ENCODE measurements at places on chromosomes 3 and 15.

GRCh38 chr3:75781079-75781745 is 4.1 kb downstream of the ZNF717 start:
- DNase-seq = no peak

DNA sequence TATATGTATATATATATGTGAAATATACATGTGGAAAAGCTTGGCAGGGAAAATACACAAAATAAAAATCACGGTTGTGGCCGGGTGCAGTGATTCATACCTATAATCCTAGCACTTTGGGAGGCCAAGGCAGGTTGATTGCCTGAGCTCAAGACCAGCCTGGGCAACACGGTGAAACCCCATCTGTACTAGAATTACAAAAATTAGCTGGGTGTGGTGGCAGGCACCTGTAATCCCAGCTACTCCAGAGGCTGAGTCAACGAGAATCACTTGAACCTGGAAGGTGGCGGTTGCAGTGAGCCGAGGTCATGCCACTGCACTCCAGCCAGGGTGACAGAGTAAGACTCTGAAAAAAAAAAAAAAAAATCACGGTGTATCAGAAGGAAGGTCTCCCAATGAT is 20.8 kb upstream of the ARHGEF3 start:
- DNase-seq = no peak

- DNase-seq = no peak
Observed at GRCh38 chr3:45950686-45951600, 7.7 kb downstream of the CXCR6 start.

- DNase-seq = no peak
Observed at GRCh38 chr15:48891232-48891765, 13.4 kb downstream of the EID1 start.

DNA sequence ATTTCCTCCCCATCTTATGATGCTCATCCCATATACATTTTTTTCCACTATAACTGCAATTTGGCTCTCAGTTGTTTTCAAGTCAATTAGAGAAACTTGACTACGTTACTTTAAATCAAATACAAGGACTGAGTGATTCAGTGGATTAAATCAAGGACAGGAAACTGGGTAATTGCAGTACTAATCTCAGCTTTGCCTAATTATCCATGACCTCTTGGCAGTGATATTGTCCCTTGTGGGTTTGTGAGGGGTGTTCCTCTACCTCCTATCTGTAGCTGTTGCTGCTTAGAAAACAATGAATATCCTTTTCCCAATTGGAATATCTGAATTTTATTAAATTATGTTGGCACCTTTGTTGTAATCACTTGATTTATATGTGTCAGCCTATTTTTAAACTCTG is 79.4 kb downstream of the ZPLD1 start:
- DNase-seq = no peak

GRCh38 chr15:27454281-27455075 is 483.5 kb downstream of the GABRG3 start:
- no peak for DNase-seq

GRCh38 chr15:92527197-92527596 is 128.4 kb downstream of the FAM174B start:
- no peak for DNase-seq

GRCh38 chr3:14463330-14464140 is 61.1 kb downstream of the SLC6A6 start:
- DNase-seq = no peak

- DNase-seq = peak; percentile 57
Observed at GRCh38 chr15:35481992-35482391, 64.0 kb downstream of the DPH6 start.

DNA sequence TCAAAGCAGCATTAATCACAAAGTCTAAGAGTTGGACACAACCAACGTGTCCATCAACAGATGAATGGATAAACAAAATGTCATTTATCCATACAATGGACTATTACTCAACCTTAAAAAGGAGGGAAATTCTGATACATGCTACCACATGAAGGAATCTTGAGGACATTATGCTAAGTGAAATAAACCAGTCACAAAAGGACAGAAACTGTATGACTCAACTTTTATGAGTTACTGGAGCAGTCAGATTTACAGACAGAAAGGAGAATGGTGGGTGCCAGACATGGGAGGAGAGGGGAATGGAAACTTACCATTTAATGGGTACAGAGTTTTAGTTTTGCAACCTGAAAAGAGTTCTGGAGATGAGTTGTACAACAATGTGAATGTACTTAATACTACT is 43.0 kb upstream of the SEC13 start:
- DNase-seq = no peak

DNA sequence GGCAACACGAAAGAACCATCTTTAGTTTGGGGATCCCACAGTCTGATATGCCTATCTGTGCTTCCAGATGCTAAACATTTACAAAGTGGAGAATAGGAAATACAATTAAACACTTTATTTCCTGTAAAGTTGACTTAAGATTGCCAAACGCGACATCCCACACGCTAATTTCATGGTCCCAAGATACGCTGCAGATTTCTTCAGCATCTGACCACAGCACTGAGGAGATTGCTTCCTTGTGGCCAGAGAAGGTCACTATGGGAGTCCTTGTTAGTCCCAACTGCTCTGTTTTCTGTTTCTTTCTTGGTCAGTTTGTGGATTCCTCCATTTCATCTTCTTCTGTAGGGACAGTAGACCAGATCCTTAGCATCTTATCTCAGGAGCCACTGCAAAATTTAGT is 43.3 kb downstream of the ASB7 start:
- DNase-seq = no peak

DNA sequence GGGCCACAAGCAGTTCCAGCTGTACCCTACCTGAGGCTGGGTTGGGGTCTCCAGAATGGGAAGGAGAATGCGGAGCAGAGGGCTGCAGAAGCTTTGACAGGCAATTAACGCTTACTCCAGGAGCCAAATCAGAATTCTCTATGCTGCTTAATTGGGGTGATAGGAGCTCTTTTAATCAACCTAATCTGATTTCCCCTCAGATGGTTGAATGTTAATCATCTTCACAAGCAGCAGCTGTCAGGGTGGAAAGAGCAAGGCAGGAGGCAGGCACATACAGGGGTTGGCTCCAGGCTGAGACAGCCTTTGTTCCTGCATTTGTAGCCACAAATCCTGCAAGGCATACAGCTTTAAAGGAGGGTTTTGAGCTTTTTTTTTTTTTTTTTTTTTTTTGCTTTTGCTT is 2.6 kb downstream of the CILP start:
- DNase-seq = no peak

- no peak for DNase-seq
Observed at GRCh38 chr3:170806676-170807075, 63.3 kb downstream of the RPL22L1 start.

GRCh38 chr3:17233398-17233800 is 348.6 kb downstream of the PLCL2 start:
- peak; percentile 21 for DNase-seq

DNA sequence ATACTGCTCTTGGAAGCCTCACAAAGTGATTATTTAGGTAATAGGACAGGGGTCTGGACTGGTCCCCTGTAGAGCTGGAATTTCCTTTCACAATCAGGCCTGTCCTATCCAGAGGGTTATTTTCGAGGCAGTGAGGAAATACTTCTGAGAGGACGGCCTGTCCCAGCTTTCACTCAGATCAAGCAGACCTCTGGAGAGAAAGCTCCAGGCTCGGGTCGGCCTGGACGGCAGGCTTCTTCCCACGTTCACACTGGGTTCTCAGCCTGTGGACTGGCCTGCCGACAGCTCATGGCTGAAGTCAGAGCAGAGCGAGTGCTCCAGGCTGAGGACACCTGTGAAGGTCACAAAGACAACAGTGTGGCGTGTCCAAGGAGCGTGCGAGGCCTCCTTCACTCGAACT is 405.3 kb downstream of the VPS13C start:
- DNase-seq = no peak

GRCh38 chr3:12246497-12247163 is 42.2 kb upstream of the PPARG start:
- DNase-seq = no peak

DNA sequence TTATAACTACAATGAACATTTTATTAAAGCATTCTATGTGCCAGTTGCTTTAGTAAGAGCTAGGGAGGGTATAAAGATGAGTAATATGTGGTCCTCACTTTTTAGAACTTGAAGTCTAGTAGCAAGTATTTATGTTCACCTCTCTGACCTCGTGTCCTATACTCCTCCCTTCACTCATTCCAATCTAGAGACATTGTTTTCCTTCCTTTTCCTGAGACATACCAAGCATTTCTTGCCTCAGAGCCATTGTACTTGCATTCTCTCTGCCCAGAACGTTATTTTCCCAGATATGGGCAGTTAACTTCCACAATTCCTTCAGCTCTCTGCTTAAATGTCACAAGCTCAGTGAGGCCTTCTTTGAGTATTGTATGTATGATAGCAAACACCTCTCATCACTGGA is 408.6 kb downstream of the PDCD6IP start:
- DNase-seq = no peak

DNA sequence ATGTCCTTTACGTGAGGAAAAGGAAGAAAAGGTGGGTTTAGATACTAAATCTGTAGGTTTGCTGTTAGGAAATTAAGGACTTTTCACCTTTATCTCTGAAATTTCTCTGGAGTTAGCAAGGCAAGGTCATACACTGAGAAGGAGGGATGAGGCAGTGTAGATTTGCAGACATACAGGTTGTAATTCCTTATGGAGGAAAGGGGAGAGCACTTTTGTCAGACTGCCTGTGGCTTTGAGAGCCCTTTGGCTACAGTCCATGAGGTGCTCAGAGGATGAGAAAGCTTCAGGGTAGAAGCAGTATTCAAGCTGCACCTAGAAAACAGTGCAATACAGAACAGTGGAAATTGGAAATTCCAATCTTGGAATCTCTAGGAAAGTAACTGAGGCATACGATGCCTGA is 8.3 kb downstream of the RPL14 start:
- no peak for DNase-seq

DNA sequence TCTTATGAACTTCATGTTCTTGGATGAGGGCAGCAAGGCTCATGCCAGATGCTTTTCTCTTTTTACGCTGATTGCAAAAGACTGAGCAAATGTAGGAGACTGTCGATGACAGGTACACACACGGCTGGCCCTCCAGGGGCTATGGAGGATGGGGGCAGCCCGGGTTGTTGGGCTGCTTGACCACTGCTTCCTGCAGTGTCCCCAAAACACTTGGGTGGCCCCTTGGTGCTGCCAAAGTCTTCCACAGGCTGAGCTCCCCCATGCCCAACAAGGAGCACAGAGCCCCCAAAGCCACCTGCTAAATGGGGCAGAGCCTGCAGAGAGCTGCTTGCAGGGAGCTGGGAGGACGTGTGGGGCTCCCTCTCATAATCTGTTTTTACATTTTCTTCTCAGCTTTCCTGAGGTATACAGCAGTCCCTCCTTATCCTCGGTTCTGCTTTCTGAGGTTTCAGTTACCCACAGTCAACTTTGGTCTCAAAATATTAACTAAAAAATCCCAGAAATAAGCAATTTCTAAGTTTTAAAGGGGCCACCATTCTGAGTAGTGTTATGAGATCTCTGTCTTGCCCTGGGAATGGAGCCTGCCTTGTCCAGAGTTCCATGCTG is 7.3 kb downstream of the PRR23E start:
- DNase-seq = no peak

DNA sequence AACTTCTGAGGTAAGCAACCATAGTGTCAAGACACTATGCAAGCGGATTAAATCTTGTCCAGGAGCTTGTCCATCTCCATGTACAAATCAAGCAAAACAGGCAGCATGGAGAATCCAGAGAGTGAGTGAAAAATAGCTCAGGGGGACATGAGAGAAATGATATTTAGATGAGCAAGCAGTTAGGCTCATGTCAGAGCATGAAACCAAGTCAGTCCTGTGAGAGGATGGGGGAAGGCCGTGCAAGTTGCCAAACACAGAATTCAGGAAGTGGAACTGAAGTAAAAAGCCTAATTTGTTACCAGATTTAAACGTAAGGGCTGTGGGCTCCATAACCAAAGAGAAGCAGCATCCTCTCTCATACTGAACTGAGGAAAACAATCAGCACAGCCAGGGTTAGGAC is 995.9 kb downstream of the MCTP2 start:
- DNase-seq = no peak

- no peak for DNase-seq
Observed at GRCh38 chr3:39050029-39050428, 1.7 kb downstream of the SCN11A start.

- no peak for DNase-seq
Observed at GRCh38 chr3:156599089-156599874, 44.4 kb upstream of the SSR3 start.

GRCh38 chr3:127531821-127532220 is 58.7 kb downstream of the TPRA1 start:
- DNase-seq = no peak

- no peak for DNase-seq
Observed at GRCh38 chr3:10280571-10280970, 12.2 kb downstream of the GHRL start.

GRCh38 chr3:171753665-171754408 is 56.4 kb downstream of the PLD1 start:
- DNase-seq = peak; percentile 26

GRCh38 chr3:134656211-134656800 is 5.5 kb upstream of the KY start:
- DNase-seq = no peak
